ENCODE measurements at places on chromosomes 3 and 15. TPM values are rescaled to one million over a fixed set of nuclear protein-coding genes. Genes with fewer than 3 reads are reported as not detected.

The FOXB1 gene
- total RNA-seq: not detected

The SEC22A gene
- total RNA-seq: 35.1 TPM

The ATP13A5 gene
- total RNA-seq: not detected

The PFN2 gene
- 137 TPM for total RNA-seq

DNA sequence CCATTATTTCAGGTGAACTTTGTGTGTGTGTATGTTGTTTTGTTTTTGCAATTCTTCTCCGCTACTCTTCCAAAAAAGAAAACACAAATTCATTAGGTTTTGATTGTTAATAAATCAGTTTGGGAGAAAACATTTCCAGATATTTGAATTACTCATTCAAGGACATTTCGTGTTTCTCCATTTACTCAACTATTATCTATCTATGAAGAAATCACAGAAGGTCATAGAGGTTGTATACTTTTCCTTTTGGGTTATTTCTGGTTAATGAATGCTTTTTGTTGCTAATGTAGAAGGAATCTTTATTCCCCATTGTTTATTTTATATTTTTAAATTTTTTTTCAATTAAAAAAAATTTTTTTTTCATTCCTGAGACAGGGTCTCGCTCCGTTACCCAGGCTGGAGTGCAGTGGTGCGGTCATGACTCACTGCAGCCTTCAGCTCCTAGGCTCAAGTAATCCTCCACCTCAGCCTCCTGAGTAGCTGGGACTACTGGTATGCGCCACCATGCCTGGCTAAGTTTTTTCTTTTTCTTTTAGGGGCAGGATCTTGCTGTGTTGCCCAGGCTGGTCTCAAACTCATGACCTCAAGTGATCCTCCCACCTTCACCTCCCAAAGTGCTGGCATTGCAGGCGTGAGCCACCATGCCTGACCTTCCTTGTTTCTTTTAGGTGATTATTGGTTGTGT, 28.4 kb downstream of the IGF1R start:
- no peak for DNase-seq

DNA sequence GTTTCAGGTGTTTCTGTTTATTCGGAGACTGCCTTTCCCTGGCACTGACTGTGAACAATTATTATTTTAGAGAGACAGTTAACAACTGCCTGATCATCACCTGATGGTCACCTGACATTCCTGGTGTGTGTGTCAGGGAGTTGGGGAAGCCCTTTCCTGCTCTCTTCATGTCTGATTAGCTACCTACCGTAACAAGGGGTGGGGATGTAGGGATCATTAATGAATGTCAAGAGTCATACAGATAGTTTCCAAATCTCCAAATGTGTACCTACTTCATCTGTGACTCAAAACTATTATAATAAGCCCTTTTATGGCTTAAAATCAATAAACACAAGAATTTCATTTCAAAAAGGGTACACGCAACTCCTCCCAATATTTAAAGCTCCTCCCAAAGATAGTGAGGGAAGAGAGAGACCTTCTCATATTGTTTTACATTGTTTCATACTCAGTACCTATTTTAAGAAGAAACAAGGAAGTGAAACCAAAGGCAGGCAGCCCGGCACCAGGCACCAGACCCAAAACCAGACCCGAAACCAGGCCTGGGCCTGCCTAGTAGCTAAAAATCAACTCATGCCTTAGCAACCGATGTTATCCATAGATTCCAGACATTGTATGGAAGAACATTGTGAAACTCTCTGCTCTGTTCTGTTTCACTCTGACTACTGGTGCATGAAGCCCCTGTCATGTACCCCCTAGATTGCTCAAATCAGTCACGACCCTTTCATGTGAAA, 844.9 kb upstream of the ALCAM start:
- no peak for DNase-seq

GRCh38 chr15:79028411-79028964, 62.1 kb downstream of the RASGRF1 start:
- no peak for DNase-seq

DNA sequence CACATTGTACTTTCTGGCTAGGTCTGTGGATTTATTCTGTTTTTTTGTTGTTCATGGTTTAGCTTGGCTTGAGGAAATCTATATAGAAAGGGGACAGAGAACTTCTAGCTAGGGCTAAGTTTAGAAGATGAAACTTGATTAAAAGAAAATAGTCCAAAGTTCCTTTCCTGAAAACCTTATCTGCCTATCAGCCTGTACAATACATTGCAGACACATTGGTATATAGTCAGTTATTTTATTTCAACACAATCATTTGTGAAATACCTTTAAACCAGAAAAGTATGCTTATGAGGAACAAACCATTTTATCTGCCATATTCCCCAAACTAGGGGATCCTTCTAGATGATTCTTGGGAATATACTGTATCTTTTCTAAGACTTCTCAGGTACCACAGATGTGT, 147.3 kb upstream of the CGNL1 start:
- no peak for DNase-seq

GRCh38 chr3:40876496-40876895, 322.8 kb upstream of the CTNNB1 start:
- DNase-seq: no peak

DNA sequence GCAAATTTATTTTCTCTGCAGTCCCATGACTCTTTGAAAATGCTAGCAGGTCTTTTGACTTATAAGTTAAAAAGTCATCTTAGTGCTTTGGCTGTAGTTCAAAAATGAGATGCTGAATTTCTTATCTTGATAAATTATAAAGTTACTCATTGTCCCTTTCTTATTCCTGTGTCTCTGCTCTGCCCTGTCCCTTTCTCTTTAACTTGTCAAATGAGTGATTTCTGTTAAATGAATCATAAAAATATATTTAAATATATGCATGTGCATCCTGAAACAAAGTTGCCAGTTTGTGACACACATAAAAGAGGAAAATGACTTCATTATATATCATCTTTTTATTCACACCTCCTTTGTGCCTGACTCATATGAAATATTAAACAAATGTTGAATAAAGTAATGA, 1097.3 kb upstream of the EPHA6 start:
- no peak for DNase-seq
